ENCODE measurements at places on chromosomes 2 and 18. TPM values are rescaled to one million over a fixed set of nuclear protein-coding genes. Genes with fewer than 3 reads are reported as not detected.

Gene AGXT
- not detected for total RNA-seq

Gene MARCHF4
- 1.5 TPM for total RNA-seq

Gene ERMN
- 1.4 TPM for total RNA-seq

Gene LRRC30
- total RNA-seq = not detected

Gene BMP10
- total RNA-seq = not detected

Gene SERPINB4
- not detected for total RNA-seq

Gene MAB21L4
- total RNA-seq = not detected

Gene B4GALT6
- total RNA-seq = 2.2 TPM

Gene COLEC12
- total RNA-seq = 56.9 TPM

Gene DYSF
- total RNA-seq = 4.3 TPM

Gene HSPD1
- 121 TPM for total RNA-seq

Gene RAX
- not detected for total RNA-seq

Gene ZNF2
- 10.9 TPM for total RNA-seq

Gene CCL20
- 1.2 TPM for total RNA-seq

Gene LIMS3
- 3.2 TPM for total RNA-seq

Gene RPL31
- total RNA-seq = 760 TPM

Gene UGT1A10
- total RNA-seq = not detected

Gene TMEM247
- total RNA-seq = not detected

Gene EMILIN1
- total RNA-seq = 138 TPM

Gene ZNF24
- 27.4 TPM for total RNA-seq

Gene CDK15
- 5.3 TPM for total RNA-seq

Gene CRIM1
- total RNA-seq = 321 TPM

Gene OTX1
- total RNA-seq = not detected

Gene NAT8
- not detected for total RNA-seq

Gene CYTIP
- total RNA-seq = 1.4 TPM

Gene GKN1
- total RNA-seq = 0.29 TPM

Gene DNAJC5G
- total RNA-seq = not detected

Gene SCN1A
- total RNA-seq = 0.72 TPM

Gene DUSP19
- total RNA-seq = 2.4 TPM

Gene SEPTIN10
- total RNA-seq = 101 TPM

Gene SPDYA
- 0.59 TPM for total RNA-seq

Gene IGFBP2
- 11.2 TPM for total RNA-seq

Gene POTEI
- not detected for total RNA-seq

Gene NOSTRIN
- 1.4 TPM for total RNA-seq

Gene MAPK4
- not detected for total RNA-seq

Gene ABHD1
- total RNA-seq = under 0.01 TPM

Gene CAPN14
- total RNA-seq = under 0.01 TPM

Data from osteoblast (primary cell).